CD8-positive, alpha-beta memory T cell (primary cell): ENCODE measurements at places on chromosomes 4 and X. TPM values are rescaled to one million over a fixed set of nuclear protein-coding genes. Genes with fewer than 3 reads are reported as not detected.

DNA sequence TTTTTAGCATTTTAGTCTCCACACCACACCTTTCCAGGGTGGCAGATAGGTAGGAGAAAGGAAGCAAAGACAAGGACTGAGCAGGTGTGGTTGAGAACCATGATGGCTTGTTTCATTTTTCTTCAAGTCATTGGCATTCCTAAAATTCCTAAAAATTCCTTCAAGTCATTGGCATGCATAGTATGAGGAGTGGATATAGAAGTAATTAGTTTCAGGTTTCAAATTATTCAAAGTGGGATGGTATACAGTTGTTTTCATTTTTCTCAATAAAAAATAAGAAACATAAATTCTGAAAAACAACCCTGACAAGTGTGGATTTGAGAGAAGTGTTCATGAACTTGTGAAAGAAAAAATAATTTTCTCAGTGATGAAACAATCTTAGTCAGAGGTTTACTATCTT, 22.3 kb upstream of the HERC3 start:
- H3K27me3 ChIP-seq = no peaks in the 10 kb centered on the region
- no peaks in the 10 kb centered on the region for H3K4me1 ChIP-seq
- H3K27ac ChIP-seq = no peak overlapping the region
- DNase-seq = no peak

Gene WDR17
- total RNA-seq = 1.4 TPM

GRCh38 chr4:176635372-176636261, 157.1 kb downstream of the VEGFC start:
- H3K4me1 ChIP-seq = no peaks in the 10 kb centered on the region
- H3K4me3 ChIP-seq = no peak overlapping the region
- no peak for DNase-seq
- no peaks in the 10 kb centered on the region for H3K36me3 ChIP-seq

GRCh38 chrX:124190440-124190839, 142.0 kb upstream of the TEX13D start:
- H3K4me3 ChIP-seq = no peak overlapping the region
- no peaks in the 10 kb centered on the region for H3K27me3 ChIP-seq
- no peaks in the 10 kb centered on the region for H3K4me1 ChIP-seq
- no peaks in the 10 kb centered on the region for H3K36me3 ChIP-seq
- H3K27ac ChIP-seq = no peak overlapping the region

GRCh38 chrX:41730081-41730480, 6.1 kb downstream of the GPR82 start:
- H3K4me3 ChIP-seq = no peak overlapping the region
- no peaks in the 10 kb centered on the region for H3K27me3 ChIP-seq
- H3K36me3 ChIP-seq = no peaks in the 10 kb centered on the region
- peaks cover 5% of the 10 kb centered on the region for H3K4me1 ChIP-seq
- H3K27ac ChIP-seq = no peak overlapping the region

GRCh38 chrX:20252381-20253231, 14.1 kb downstream of the RPS6KA3 start:
- no peak overlapping the region for H3K4me3 ChIP-seq
- H3K36me3 ChIP-seq = no peaks in the 10 kb centered on the region

Gene VCX3A
- total RNA-seq = not detected

- H3K4me1 ChIP-seq = no peaks in the 10 kb centered on the region
- H3K4me3 ChIP-seq = no peak within 1 kb of the TSS
- H3K36me3 ChIP-seq = no peaks in the 10 kb centered on the region
- H3K27me3 ChIP-seq = no peaks in the 10 kb centered on the region
- DNase-seq = no peak
Measured at GRCh38 chrX:151974336-151975227, at the start of gene GABRE. Gene GABRE (minus strand): TSS chrX:151974676. CDS start chrX:151974625, 51 bp downstream.

GRCh38 chrX:156001001-156001666, 3.6 kb downstream of the IL9R start:
- H3K36me3 ChIP-seq = no peaks in the 10 kb centered on the region
- H3K27me3 ChIP-seq = no peaks in the 10 kb centered on the region
- H3K27ac ChIP-seq = peak overlapping the region; percentile 24
- no peak overlapping the region for H3K4me3 ChIP-seq
- no peak for DNase-seq
- H3K4me1 ChIP-seq = no peaks in the 10 kb centered on the region

DNA sequence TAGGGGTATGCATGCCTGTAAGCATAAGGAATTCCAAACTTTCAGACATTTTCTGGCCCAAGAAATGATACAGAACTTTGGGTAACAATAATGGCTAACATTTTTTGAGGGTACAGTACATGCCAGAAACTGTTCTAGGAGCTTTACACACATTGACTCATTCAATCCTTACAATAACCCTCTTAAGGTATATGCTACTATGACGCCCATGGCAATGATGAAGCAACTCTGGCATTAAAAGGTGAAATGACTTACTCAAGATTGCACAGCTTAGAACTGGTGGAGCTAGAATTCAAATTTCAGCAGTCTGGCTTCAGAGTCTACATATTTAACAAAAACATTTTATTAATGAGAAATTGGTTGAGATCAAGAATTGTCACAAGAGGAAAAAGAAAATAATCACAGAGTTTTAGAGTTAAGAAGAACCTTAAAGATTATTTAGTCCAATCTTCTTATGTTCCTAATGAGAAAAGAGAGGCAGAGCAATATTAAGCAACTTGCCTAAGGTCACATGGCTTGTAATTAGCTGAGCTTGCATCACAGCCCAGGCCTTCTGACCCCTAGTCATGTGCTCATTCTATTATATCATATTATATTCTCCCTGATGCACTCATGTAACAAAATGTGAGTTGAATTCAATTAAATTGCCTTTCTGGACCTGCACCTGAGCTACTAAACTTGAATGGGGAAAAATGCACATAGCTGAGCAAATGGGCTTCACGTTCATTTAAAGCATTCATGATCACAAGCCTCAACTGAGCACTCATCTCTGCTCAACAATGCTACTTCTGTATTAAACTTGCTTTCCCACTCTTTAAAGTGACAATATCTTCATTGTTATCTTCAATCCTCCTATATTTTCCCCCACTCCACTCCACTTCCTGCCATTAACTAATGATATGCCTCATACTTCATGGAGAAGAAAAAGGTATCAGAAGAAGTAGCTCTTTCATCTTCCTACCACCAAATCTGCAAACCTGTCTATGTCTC, 73.2 kb downstream of the ENOX2 start:
- DNase-seq = no peak
- H3K4me3 ChIP-seq = no peak overlapping the region
- no peaks in the 10 kb centered on the region for H3K27me3 ChIP-seq

- H3K4me3 ChIP-seq = no peak overlapping the region
- no peaks in the 10 kb centered on the region for H3K27me3 ChIP-seq
- H3K4me1 ChIP-seq = no peaks in the 10 kb centered on the region
Measured at GRCh38 chr4:11842620-11843263, 414.0 kb upstream of the HS3ST1 start.

Gene HSD17B11
- 27.0 TPM for total RNA-seq

DNA sequence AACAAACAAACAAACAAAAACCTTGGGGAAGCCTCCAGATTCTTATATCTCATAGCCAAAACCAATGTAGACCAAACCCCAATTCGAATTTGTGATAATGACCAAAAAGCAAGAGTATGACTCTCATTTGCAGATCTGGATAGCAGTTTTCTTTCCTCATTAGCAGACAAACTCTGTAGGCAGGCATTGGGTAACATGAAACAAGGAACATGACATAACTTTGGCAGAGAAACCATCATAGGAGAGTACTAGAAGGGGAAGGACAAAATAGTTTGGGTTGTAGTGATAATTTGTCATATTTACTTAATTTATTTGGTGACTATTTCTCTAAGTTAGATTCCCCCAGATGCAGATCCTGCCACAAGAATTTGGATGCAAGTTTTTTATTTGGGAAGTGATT, 187.8 kb downstream of the MID1IP1 start:
- DNase-seq = no peak
- H3K36me3 ChIP-seq = no peaks in the 10 kb centered on the region
- no peak overlapping the region for H3K4me3 ChIP-seq
- H3K27me3 ChIP-seq = no peaks in the 10 kb centered on the region
- H3K4me1 ChIP-seq = no peaks in the 10 kb centered on the region

- H3K36me3 ChIP-seq = no peaks in the 10 kb centered on the region
- H3K4me1 ChIP-seq = no peaks in the 10 kb centered on the region
- H3K27ac ChIP-seq = no peak overlapping the region
Measured at GRCh38 chr4:147355847-147356246, 125.0 kb upstream of the EDNRA start.

DNA sequence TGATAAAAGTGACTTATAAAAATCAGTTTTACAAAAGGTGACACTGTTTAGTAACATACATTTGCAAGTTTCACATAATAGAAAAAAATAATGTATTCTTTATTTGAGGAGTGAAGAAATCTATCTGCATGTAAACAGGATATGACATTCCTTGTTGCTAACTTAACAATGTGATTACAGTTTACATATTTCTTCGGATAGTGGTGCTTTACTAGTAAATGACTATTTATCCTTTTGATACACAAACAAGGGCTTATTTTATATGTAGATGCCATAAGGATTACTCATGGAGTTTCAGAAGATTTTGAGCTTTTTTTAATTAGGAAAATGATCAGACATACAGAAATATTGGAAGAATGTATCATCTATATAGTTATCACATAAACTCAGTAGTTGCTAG, 126.5 kb downstream of the SLIT2 start:
- H3K27ac ChIP-seq = no peak overlapping the region
- no peaks in the 10 kb centered on the region for H3K4me1 ChIP-seq
- H3K36me3 ChIP-seq = no peaks in the 10 kb centered on the region
- no peaks in the 10 kb centered on the region for H3K27me3 ChIP-seq

GRCh38 chr4:53885668-53886067, 178.7 kb downstream of the CHIC2 start:
- no peaks in the 10 kb centered on the region for H3K36me3 ChIP-seq
- no peak overlapping the region for H3K27ac ChIP-seq
- H3K4me1 ChIP-seq = no peaks in the 10 kb centered on the region
- no peaks in the 10 kb centered on the region for H3K27me3 ChIP-seq
- no peak overlapping the region for H3K4me3 ChIP-seq
- DNase-seq = no peak

DNA sequence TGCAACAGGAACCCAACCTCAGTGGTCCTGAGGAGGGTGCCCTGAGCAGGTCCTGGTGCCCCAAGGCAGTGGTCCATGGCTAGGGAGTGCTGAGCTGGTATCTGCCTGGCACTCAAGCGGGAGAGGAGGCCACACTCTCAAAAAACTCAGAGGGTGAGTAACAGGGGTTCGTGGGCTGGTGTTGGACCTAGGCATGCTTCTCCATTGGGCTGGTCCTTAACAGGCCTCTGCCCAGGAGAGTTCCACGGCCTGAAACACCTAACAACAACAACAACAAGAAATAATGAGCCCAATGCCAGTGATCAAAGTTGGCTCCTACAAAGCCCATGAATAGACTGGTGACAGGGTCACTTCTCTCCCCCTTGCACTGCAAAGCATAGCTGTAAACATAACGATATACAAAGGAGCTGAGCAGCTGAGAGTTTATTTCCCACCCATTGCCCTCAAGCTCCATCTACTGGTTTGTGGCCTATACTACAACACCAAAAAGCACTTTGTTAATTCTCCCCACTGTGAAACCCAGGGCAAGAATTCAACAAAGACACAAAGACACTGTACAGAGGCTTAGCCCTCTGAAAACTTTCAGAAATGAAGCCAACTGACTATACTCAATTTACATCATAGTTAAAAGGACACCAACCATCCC, 736.1 kb upstream of the ADGRL3 start:
- no peak overlapping the region for H3K27ac ChIP-seq
- no peak for DNase-seq

DNA sequence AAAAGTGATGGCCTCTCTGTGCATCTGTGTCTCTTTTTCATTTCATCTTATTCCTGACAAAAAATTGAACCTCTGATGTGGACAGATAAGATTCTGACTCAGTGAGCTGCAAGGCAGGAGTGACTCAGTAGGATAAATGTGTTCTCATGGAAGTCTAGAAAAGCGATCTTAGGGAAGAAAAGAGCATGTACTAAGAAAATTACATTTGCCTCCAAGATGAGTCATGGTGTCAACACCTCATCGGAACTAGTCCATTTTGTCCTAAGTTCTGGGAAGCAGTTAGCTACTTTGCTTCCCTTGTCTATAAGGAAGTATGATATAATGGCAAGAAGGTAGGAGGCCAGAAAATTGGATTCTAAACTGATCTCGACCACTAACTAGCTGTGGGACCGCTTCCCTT, 83.5 kb upstream of the AFF2 start:
- DNase-seq = no peak
- no peak overlapping the region for H3K27ac ChIP-seq
- no peaks in the 10 kb centered on the region for H3K36me3 ChIP-seq
- H3K27me3 ChIP-seq = no peaks in the 10 kb centered on the region
- no peak overlapping the region for H3K4me3 ChIP-seq

Gene CT45A10
- not detected for total RNA-seq

GRCh38 chr4:123869286-123870215, 473.0 kb downstream of the SPRY1 start:
- H3K27me3 ChIP-seq = no peaks in the 10 kb centered on the region
- H3K36me3 ChIP-seq = no peaks in the 10 kb centered on the region
- H3K4me1 ChIP-seq = no peaks in the 10 kb centered on the region
- no peak for DNase-seq
- H3K27ac ChIP-seq = no peak overlapping the region

- no peaks in the 10 kb centered on the region for H3K36me3 ChIP-seq
- no peak overlapping the region for H3K27ac ChIP-seq
- no peaks in the 10 kb centered on the region for H3K27me3 ChIP-seq
- DNase-seq = no peak
Measured at GRCh38 chrX:131277543-131278136, 11.5 kb downstream of the IGSF1 start.

DNA sequence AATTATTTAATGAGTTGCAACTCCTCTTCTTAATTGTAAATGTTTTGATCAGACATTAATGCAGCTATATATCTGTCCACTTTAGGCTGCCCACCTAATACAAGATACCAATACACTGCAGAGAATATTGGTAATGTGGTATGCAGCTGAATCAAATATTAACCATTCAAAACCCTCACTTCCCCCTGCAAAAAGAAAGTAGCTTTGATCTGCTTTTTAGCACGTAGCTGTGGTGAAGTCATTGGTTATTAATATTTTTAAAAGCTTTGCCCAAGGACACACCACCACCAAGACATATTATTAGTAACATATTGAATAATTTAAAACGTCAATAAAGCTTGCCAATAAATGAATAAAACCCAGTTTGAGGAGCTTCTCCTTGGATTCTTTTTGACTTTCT, 28.6 kb upstream of the CYP2U1 start:
- H3K27ac ChIP-seq = no peak overlapping the region
- H3K36me3 ChIP-seq = no peaks in the 10 kb centered on the region
- no peak overlapping the region for H3K4me3 ChIP-seq
- no peak for DNase-seq
- peaks cover 5% of the 10 kb centered on the region for H3K27me3 ChIP-seq

DNA sequence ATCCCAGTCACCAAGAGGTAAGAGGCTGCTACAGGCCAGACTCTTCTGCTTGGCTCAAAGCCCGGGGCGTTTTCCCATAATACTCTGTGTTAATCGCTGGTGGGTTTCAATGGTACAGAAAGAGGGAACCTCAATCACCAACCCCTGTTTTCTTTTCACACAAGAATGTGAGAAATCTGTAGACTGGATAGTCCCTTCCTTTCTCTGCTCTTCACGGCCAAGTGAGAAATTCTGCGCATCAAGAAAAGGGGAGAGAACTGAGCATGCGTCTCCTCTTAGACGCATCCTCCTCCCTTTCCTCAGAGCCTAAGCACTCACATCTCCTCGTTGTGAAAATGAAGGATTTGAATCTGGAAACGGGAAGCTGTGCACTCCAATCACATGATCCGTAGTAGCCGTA, 64.7 kb downstream of the CLNK start:
- no peak overlapping the region for H3K4me3 ChIP-seq
- DNase-seq = no peak
- no peaks in the 10 kb centered on the region for H3K36me3 ChIP-seq
- H3K27ac ChIP-seq = no peak overlapping the region
- no peaks in the 10 kb centered on the region for H3K27me3 ChIP-seq
- no peaks in the 10 kb centered on the region for H3K4me1 ChIP-seq

Gene STK32B
- not detected for total RNA-seq
